H7 (cell line): ENCODE measurements at places on chromosomes 1 and 21. TPM values are rescaled to one million over a fixed set of nuclear protein-coding genes. Genes with fewer than 3 reads are reported as not detected.
A peak's percentile ranks its signal among the peaks of the same experiment; 100 is the strongest.

DNA sequence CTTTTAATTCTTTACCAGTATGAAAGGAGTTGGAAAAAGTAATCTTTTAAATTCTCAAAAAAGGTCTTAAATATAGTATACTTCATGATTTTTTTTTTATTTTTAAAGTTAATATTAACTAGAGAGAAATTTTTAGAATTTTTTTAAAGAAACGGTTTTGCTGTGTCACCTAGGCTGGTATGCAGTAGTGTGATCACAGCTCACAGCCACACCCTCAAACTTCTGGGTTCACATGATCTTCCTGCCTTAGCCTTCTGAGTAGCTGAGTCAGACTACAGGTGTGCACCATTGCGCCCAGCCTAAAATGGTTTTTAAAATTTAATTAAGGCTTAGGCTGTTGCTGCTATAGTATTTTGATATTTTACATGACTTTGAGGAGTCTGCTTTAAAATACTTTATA, 52.4 kb downstream of the TLCD4 start:
- DNase-seq = no peak

DNA sequence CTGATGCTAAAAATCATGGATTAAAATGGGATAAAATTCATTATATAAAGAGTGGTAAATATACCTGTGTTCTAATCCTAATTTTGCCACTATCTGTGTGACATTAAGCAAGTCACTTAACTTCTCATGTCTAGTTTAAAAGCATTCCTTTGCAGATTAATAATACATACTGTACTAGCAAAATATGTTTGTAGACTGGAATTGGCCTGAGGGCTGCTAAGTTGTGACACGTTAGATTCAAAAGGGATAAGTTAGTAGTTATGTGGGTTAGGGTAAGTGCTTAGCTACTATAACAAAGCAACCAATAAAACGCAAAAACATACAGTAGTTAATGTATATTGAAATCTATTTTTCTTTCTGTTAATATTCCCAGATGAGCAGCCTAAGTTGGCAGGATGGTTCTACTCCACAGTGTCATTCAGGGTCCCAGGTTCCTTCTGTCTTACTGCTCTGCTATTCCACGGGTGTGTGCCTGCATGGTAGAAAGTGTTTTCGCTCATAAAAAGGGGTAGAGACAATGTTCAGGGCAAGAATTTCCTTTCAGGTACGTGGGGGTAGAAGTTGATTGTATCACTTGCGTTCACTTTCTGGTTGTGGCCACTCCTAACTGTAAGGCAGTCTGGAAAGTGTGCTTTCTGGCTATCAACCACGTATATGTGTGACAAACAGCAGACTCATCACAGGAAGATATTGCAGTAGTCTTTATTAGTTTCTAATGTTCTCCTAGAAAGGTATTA, 239.8 kb downstream of the NFIA start:
- no peak for DNase-seq

DNA sequence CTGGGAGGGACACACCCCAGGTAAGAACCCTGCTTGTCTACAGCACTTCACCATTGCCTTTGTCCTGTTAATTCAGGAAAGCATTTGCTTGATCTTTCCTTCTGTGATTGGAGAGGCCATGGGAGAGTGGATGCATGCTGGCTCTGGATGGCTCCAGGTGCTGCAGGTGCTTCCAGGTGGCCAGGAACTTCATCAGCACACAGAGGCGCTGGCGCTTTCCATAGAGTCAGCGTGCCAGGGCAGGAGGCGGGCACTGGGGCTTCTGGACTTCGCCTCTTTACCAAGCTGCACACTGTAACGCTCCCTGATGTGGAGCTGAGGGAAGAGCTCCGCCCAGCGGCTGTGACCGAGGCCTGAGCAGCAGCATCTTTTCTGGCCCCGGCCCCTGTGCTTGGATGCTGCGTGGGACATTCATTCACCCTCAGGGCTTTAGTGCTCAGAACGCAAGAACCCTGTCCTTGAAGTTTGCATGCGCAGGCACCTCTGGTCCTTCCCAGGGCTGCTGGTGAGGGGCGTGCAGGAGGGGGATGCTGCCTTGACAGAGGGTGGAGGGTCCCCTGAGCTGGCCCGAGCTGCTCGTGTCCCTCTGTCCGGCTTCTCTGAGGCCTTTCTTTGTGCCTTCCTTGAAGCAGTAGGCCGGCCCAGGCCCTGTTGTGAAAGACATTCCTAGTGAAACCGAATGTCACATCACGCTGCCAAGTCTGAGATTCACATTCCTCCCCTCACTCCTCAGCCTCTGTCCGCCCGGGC, 1.6 kb upstream of the MX2 start:
- peak; percentile 79 for DNase-seq

DNA sequence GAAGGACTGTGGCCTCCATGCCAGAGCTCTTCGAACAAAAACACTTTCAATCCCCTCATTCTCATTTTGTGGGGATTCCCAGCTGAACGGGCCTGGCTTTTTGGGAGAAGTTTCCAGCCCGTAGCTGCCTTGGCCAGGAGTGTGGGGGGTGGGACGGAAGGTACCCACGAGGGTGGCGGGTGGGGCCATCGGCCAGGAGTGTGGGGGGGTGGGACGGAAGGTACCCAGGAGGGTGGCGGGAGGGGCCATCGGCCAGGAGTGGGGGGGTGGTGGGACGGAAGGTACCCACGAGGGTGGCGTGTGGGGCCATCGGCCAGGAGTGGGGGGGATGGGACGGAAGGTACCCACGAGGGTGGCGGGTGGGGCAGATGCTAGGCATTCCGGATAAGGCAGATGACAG, 71.7 kb upstream of the ZBTB18 start:
- peak; percentile 39 for DNase-seq

- no peak for DNase-seq
Measured at GRCh38 chr21:33302796-33303195, 22.0 kb upstream of the IFNAR1 start.

DNA sequence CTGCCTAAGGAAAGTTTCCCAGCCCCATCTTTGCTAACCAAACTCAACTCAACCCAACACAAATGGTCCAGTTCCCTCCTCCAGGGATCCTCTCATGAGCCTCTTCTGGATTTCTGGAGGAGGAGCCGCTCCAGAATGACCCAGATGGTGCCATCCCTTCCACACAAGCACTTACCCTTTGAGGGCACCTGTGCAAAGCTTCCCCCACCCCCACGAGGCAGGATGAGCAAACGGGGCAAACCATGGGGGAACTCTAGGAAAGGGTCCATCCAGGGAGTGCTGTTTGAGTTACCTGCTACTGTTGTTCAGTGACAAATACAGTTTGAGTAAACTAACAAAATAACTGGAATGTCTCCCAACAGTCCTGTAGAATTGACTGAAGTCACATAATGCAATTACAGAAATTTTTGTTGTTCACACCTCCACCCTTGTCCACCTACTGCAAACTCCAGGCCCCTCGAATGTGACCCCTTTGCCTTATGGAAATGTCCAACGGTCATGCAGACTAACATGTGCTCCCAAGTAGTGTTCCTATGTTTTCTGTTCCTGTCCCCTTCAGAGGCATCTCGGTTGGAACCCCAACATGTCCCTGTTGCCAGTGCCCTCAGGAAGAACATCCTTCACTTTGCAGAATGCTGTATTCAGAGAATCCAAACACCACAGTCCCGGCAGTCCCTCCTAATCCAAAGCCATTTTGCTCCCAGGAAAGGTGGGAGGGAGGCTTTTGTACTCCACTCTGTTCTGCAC, 160.1 kb downstream of the RRAGC start:
- DNase-seq = no peak

The HPDL gene
- total RNA-seq = 87.5 and 134 TPM in 2 replicates

The S100A7A gene
- not detected in 2 replicates for total RNA-seq

The C1orf74 gene
- 5.9 and 6.1 TPM in 2 replicates for total RNA-seq

- no peak for DNase-seq
Measured at GRCh38 chr1:224193319-224193966, 10.4 kb downstream of the DEGS1 start.

GRCh38 chr1:99315305-99315704, 51.0 kb downstream of the PLPPR4 start:
- no peak for DNase-seq

DNA sequence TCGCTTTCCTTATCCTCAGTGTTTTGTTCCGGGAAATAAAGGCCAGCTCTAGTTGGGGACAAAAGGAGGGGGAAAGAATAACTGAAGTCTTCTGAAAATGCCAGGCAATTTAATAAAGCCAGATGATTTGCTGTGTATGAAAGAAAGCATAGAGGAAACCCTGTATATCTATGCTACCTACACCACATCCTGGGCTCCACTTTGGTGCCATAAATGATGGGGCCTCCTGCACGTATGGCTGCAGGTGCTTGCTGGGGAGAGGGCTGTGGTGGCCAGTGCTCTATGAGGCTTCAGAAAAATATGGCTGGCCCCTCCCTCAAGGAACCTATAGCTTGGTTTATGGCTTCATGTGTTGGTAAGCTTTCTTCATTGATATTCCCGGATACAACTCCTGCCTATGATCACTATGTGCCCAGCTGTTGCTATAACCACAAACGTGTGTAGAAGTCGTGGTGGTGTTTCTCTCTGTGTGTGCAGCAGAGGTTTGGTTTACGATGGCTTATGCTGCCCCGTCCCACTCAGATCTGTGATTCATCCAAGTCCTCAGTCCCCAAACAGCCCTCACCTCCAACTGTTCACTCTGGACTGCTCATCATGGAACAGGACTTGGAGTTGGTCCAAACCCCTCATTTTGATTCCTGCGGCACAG, 59.5 kb downstream of the BACE2 start:
- DNase-seq = no peak

The GBP3 gene
- not detected in 2 replicates for total RNA-seq

GRCh38 chr1:61301824-61302657, 219.7 kb downstream of the NFIA start:
- no peak for DNase-seq

DNA sequence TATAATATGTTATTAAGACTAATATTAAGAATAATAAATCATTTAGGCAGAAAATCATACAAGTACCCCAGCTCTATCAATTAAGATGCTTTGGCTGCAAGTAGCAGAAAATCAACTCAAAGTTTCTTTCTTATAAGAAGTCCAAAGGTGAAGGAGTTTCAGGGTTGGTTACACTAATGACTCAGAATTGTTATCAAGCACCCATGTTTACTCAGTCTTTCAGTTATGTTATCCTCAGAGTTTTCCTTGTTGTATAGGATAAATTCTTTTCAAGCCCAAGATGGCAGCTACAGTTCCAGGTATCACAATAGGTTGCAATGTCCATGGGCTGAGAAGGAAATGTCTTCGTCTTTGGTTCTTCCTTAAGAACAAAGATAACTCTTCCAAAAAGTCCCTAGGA, 163.6 kb downstream of the TNFSF18 start:
- DNase-seq = no peak

DNA sequence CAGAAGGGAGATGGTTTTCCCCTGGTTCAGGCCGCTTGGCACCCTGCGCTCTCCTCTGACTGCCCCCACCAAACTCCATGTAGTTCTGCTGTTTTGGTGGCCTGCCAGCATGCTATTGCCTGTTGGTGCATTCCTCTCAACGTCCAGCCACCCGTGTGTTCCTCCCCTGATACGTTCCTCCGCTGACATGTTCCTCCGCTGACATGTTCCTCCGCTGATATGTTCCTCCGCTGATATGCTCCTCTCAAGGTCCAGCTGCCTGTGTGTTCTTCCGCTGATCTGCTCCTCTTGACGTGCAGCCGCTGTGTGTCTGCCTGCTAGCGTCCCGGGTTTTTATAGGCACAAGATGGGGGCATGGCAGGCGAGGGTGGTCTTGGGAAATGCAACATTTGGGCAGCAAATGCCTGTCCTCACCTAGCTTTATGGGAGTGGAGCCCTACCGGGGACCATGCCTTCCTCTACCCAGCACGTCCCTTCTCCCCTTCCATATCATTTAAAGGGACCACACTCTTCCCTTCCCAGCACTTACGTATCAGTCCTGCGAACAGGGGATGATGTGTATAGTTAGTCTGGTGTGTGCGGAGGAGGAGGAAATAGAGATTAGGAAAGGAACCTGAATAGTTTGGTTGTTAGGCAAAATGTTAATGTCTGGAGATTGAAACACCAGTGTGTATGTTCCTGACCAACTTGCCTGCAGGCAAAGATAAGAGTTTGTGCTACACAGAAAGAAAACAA, 40.6 kb upstream of the PLA2G5 start:
- no peak for DNase-seq

GRCh38 chr1:57934745-57935144, 510.9 kb upstream of the DAB1 start:
- DNase-seq = no peak

The RAB25 gene
- 18.3 and 27.6 TPM in 2 replicates for total RNA-seq

GRCh38 chr1:38788341-38789336, 70.9 kb downstream of the RRAGC start:
- DNase-seq = peak; percentile 46

The SVBP gene
- 45.4 and 65.2 TPM in 2 replicates for total RNA-seq

DNA sequence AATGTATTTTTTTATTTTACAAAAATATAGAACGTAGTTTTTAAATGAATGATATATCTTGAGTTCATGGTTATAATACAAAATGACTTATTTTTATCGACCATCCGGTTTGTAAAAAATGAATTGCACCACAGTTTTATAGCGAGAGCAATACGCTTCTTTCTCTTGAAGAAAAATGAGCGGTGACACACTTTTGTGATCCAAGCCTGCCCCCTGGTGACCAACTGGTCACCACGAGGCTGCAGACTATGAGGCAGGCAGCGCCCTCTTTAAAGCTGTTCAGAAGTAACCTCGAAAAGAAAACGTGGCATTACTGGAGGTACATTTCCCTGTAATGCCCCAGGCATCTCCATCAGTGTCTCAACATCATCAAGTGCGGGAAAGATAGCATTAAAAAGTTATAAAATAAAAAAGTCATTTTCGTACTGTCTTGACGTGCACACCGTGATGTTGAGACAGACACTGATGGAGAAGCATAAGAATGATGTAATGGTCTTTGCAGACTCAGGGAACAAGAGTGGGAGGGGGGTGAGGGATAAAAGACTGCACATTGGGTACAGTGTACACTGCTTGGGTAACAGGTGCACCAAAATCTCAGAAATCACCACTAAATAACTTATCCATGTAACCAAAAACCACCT, 734.2 kb upstream of the ADAMTS5 start:
- peak; percentile 26 for DNase-seq

The FMO4 gene
- 1.7 and 2.6 TPM in 2 replicates for total RNA-seq

The LRRC39 gene
- total RNA-seq = 0.44 and 0.52 TPM in 2 replicates

DNA sequence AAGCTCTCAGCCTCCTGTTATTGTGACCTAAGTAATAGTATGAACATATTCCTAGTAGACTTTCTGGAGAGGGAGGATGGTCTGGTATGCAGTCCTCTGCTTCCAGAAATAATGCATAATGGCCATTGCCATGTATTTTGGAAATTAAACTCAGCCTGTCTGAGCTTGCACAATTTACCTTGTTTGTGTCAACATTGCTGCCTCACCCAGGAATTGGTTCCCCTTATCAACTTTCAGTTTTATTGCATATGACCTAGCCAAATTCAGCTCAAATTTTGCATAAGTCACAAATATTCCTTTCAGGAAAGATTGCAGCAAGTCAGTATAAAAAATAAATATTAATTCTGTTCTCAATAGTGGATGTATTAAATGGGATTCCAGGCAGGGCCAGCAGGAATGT, 101.9 kb upstream of the SLC5A9 start:
- DNase-seq = no peak

GRCh38 chr1:42172381-42173133, 8.0 kb upstream of the GUCA2A start:
- no peak for DNase-seq

- peak; percentile 81 for DNase-seq
Measured at GRCh38 chr1:12230549-12231275, 882 bp downstream of the VPS13D start.

The LRRN2 gene
- 10.9 and 20.6 TPM in 2 replicates for total RNA-seq
